ENCODE measurements at places on chromosomes 6 and 20. TPM values are rescaled to one million over a fixed set of nuclear protein-coding genes. Genes with fewer than 3 reads are reported as not detected.

The ZNF311 gene
- 1.7 TPM for total RNA-seq

The TFAP2D gene
- not detected for total RNA-seq

The AK9 gene
- total RNA-seq = 26.3 TPM

The RBBP8NL gene
- total RNA-seq = 1.3 TPM

Data from lung (tissue), 17 donors.